ENCODE measurements at places on chromosomes 7 and 10.
A peak's percentile ranks its signal among the peaks of the same experiment; 100 is the strongest.

GRCh38 chr7:148286150-148286549, 304.4 kb upstream of the C7orf33 start:
- peak; percentile 61 for DNase-seq

- DNase-seq, result no peak
These were observed 20.4 kb downstream of the SSMEM1 start for GRCh38 chr7:130227883-130228575.

DNA sequence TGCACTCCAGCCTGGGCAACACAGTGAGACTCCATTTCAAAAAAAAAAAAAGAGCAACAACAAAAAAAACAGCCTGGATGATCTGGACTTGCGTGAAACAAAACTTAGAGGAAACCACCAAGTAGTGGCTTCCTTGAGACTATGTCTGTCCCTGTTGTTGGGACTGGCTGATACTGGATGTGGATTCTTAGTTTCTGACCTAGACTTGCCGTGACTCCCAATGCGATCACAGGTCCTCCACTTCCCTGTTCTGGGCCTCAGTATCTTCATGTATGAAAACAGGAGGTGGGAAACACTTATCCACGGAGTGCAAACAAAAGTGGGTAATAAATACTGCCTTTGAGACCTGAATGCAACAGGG, 125.7 kb downstream of the PRPF18 start:
- no peak for DNase-seq

DNA sequence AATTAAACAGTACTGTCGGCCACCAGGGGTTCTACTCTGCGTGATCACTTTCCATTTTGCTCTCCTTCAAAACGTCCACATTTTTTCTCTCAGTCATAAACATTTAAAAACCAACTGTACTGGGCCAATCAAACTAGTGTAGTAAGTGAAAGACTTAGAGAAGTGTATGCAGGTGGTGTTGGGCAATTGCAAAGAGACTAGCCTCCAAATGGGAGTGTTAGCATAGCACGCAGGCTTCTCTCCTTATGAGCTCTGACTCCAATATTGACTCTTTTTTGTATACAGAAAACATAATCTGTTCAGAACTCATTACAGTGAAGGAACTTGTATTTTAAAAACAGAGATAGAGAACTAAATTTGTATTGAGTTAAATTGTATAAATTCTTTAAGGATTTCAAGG, 150.6 kb downstream of the SDK1 start:
- no peak for DNase-seq

Data from hepatocyte (in vitro differentiated cells).